Type B pancreatic cell (in vitro differentiated cells): ENCODE measurements at places on chromosomes 7 and 10. TPM values are rescaled to one million over a fixed set of nuclear protein-coding genes. Genes with fewer than 3 reads are reported as not detected.

Gene CHRM2
- total RNA-seq = 11.4 and 12.2 TPM in 2 replicates

Gene NEUROG3
- total RNA-seq = 0.51 and 0.93 TPM in 2 replicates

Gene C10orf53
- total RNA-seq = not detected in 2 replicates

Gene GRB10
- total RNA-seq = 18.8 and 42.3 TPM in 2 replicates

GRCh38 chr7:50731703-50732582 lies 50.8 kb downstream of the GRB10 start:
- no peak for DNase-seq

DNA sequence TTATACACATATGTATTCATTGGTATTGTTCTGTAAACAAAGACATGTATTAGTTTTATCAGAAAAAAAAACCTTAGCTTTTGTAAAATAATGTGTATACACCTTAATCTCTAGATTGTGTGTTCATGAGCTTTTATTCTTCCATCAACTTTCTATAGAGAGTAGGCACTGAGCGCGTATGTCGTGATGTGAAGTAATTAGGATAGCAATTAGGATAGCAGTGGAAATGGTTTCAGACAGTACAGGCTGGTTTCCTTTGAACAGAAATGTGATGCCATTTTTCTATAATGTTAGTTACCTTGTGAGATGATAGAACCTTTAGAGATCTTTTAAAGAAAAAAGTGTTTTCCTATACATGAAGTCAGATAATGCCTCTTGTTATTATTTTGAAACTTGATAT lies 237.7 kb upstream of the LRRN3 start:
- DNase-seq = no peak

DNA sequence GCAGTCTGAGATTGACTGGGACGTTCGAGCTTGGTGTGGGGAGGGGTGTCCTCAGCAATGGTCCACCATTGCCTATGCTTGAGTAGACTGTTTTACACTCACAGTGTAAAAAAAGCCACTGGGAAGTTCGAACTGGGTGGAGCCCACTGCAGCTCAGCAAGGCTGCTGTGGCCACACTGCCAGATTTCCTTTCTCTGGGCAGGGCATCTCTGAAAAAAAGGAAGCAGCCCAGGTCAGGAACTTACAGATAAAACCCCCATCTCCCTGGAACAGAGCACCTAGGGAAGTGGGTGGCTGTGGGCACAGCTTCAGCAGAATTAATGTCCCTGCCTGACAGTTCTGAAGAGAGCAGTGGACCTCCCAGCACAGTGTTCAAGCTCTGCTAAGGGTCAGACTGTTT lies 80.3 kb downstream of the BICC1 start:
- no peak for DNase-seq

Gene NKX6-2
- 0.14 and 0.26 TPM in 2 replicates for total RNA-seq

DNA sequence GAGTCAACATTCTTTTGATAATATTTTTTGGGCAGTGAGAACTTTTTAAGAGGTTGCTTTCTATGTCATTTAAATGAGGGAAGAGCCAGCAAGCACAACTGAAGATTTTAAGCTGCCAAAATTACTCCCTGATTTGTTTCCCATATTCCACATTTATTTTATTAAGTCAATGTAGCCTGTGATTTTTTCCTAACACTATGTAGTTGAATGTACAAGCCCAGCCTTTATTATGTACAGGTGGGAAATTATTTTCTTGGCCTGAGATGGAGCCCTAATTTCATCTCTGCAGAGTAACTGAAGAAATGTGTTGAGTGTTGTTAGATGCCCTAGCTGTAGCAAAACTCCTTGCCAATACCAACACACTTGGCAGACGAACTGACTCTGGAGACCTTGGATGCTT lies 83.1 kb upstream of the MINDY3 start:
- DNase-seq = no peak
